ENCODE measurements at places on chromosomes 4 and X. TPM values are rescaled to one million over a fixed set of nuclear protein-coding genes. Genes with fewer than 3 reads are reported as not detected.

Gene CTAG1B
- not detected for total RNA-seq

Gene HMX1
- total RNA-seq: not detected

Gene SPANXN2
- total RNA-seq: not detected

Gene MAMLD1
- 1.8 TPM for total RNA-seq

Gene ASB9
- 1.6 TPM for total RNA-seq

Gene VSIG4
- total RNA-seq: not detected

Gene KLHL5
- 346 TPM for total RNA-seq

Gene TEX13A
- not detected for total RNA-seq

Gene CXCR3
- total RNA-seq: not detected

Gene CSAG1
- not detected for total RNA-seq

Gene HEPH
- 0.22 TPM for total RNA-seq

Gene SLC30A9
- 57.3 TPM for total RNA-seq

Measured in placental pericyte (primary cell).